ENCODE measurements at places on chromosomes 11 and 22. TPM values are rescaled to one million over a fixed set of nuclear protein-coding genes. Genes with fewer than 3 reads are reported as not detected.
A peak's percentile ranks its signal among the peaks of the same experiment; 100 is the strongest.

GRCh38 chr11:131606811-131607335 is 236.5 kb downstream of the NTM start:
- H3K36me3 ChIP-seq: no peaks in the 10 kb centered on the region
- DNase-seq: no peak
- H3K27me3 ChIP-seq: peaks cover 5% of the 10 kb centered on the region
- H3K27ac ChIP-seq: no peak overlapping the region
- no peak overlapping the region for H3K4me3 ChIP-seq

The APOL4 gene
- total RNA-seq: 5.6 TPM

GRCh38 chr11:126277780-126278179 is 5.1 kb upstream of the TIRAP start:
- H3K27ac ChIP-seq: no peak overlapping the region
- H3K4me3 ChIP-seq: no peak overlapping the region
- no peak for DNase-seq
- peaks cover 11% of the 10 kb centered on the region for H3K4me1 ChIP-seq
- no peaks in the 10 kb centered on the region for H3K27me3 ChIP-seq

The RASD2 gene
- total RNA-seq: 0.93 TPM

The RAG2 gene
- not detected for total RNA-seq

- H3K27ac ChIP-seq: no peak overlapping the region
- no peaks in the 10 kb centered on the region for H3K36me3 ChIP-seq
- H3K4me1 ChIP-seq: peaks cover 2% of the 10 kb centered on the region
- H3K4me3 ChIP-seq: no peak overlapping the region
These were observed 20.1 kb upstream of the PANX2 start for GRCh38 chr22:50150161-50151129.

GRCh38 chr11:2739531-2740274 is 39.9 kb upstream of the KCNQ1OT1 start:
- no peak overlapping the region for H3K4me3 ChIP-seq
- no peak overlapping the region for H3K27ac ChIP-seq
- H3K36me3 ChIP-seq: no peaks in the 10 kb centered on the region
- no peak for DNase-seq

The AMBRA1 gene
- 39.8 TPM for total RNA-seq

The OR52A1 gene
- total RNA-seq: not detected

DNA sequence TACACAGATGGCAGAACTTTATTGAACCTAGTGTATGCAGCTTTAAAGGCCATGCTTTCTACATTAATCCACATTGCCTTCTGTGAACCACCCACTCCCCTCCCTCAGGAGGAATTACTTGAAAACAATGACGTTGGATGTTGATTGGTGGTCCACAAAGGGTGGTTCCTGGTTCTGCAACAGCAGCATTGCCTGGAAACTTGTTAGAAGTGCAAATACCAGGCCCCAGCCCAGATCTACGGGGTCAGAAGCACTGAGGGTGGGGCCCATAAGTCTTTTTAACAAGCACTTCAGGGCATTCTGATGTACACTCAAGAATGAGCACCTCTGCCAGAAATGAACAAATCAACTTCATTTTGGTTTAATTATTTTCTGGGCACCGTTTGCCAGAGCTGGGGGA is 91.0 kb downstream of the ISX start:
- DNase-seq: no peak
- H3K27ac ChIP-seq: no peak overlapping the region
- H3K4me3 ChIP-seq: no peak overlapping the region
- H3K27me3 ChIP-seq: peaks cover 59% of the 10 kb centered on the region
- H3K4me1 ChIP-seq: no peaks in the 10 kb centered on the region
- H3K36me3 ChIP-seq: no peaks in the 10 kb centered on the region

The PIH1D2 gene
- total RNA-seq: 2.2 TPM

The C22orf42 gene
- total RNA-seq: not detected

The SLC1A2 gene
- total RNA-seq: 1.0 TPM

DNA sequence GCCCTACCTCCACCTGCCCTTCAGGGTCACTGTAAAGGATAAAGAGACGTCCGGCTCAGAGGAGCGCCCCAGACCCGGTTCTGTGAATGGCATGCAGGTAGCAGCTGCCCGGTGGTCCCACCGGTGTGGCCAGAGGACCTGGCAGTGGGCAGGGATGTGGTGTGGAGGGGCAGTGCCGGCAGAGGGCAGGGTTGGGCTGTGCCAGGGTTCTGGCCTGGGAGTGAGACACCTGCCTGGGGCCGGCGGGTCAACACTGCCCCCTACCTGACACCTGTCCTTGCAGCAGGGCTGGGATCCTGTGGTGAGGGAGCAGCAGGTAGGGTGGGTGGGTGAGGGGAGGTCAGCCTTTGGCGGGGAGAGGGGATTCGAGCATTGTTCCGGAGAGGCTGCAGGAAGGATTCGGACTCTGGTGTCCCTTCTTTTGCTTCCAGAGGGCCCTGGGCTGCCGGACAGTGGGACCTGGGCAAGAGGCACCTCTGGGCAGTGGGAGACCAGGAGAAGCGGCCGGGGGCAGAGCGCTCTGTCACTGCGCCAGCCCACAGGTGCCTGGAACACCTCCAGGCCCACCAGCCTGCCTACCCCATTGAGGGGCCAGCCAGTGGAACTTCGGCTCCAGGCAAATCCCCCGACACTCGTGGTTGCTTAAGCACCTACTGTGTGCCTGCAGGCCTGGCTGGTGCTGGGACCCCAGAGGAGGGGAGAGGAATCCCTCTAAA is 1.6 kb upstream of the PHLDA2 start:
- peak overlapping the region; percentile 68 for H3K4me3 ChIP-seq
- peak overlapping the region; percentile 72 for H3K27ac ChIP-seq
- peak; percentile 81 for DNase-seq

DNA sequence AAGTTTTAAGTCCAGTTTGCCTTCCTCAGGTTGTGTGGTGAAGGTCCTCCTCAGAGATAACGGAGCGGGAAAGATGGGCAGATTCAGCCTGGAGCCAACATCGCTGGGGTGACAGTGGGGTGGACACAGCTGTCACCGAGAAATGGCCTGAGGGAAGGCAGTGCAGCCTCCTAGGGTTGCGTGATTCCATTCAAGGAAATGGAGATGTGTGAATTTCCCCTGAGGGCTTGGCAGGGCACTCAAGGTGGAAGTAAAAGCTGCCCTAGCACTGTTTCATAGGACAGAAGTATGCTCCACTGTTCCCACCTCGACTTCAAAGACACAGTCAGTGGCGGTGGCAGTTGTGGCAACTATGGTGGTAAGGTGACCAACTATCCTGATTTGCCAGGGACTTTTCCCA is 15.4 kb upstream of the CAT start:
- H3K27me3 ChIP-seq: no peaks in the 10 kb centered on the region
- no peaks in the 10 kb centered on the region for H3K36me3 ChIP-seq
- H3K4me3 ChIP-seq: no peak overlapping the region
- H3K4me1 ChIP-seq: peaks cover 8% of the 10 kb centered on the region
- no peak for DNase-seq

The EEF1G gene
- total RNA-seq: 2,291 TPM

- peaks cover 15% of the 10 kb centered on the region for H3K4me1 ChIP-seq
- no peak overlapping the region for H3K4me3 ChIP-seq
- no peaks in the 10 kb centered on the region for H3K36me3 ChIP-seq
- H3K27me3 ChIP-seq: peaks cover 2% of the 10 kb centered on the region
These were observed 347.9 kb upstream of the NCAM1 start for GRCh38 chr11:112613051-112613972.

The NECTIN1 gene
- total RNA-seq: 112 TPM

The JAML gene
- not detected for total RNA-seq

- no peaks in the 10 kb centered on the region for H3K27me3 ChIP-seq
- H3K36me3 ChIP-seq: peaks cover 7% of the 10 kb centered on the region
- DNase-seq: no peak
These were observed 50.3 kb downstream of the TBC1D22A start for GRCh38 chr22:46812788-46813187.

GRCh38 chr11:121483805-121484480 is 31.2 kb upstream of the SORL1-AS1 start:
- no peak overlapping the region for H3K4me3 ChIP-seq
- no peaks in the 10 kb centered on the region for H3K4me1 ChIP-seq
- H3K36me3 ChIP-seq: no peaks in the 10 kb centered on the region
- no peaks in the 10 kb centered on the region for H3K27me3 ChIP-seq
- no peak overlapping the region for H3K27ac ChIP-seq

- no peaks in the 10 kb centered on the region for H3K27me3 ChIP-seq
- H3K4me1 ChIP-seq: no peaks in the 10 kb centered on the region
- H3K36me3 ChIP-seq: peaks cover 30% of the 10 kb centered on the region
These were observed 31.3 kb downstream of the CEP57 start for GRCh38 chr11:95821640-95822039.

The PANX3 gene
- total RNA-seq: not detected

DNA sequence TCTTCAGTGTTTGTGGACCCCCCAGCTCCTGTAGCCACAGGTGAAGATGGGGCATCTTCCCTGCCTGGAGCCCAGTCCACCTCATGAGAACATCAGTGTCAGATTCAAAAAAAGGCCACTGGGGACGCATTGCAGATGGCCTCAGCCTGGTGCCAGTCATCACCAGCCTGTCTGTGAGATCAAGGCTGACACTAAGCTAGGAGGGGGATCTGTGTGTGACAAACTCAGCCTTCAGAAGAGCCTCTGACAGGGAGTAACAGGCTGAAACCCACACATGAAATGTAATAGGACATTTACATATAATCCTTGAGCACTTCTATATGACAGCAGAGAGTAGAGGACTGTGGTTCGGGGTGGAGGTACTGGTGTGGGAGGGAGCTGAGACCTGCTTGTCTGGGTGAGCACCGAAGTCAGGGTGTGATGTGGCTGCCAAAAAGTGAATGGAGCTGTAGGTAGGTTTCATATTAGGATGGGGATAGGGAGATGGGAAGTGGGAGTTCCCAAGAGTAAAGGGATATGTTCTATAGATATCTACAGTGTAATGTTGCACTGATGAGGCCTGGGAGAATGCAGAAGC is 20.5 kb upstream of the CCDC134 start:
- H3K4me1 ChIP-seq: peaks cover 7% of the 10 kb centered on the region
- H3K27ac ChIP-seq: no peak overlapping the region
- H3K4me3 ChIP-seq: no peak overlapping the region
- H3K36me3 ChIP-seq: no peaks in the 10 kb centered on the region
- DNase-seq: no peak

- no peak overlapping the region for H3K27ac ChIP-seq
- peaks cover 61% of the 10 kb centered on the region for H3K36me3 ChIP-seq
- peaks cover 10% of the 10 kb centered on the region for H3K4me1 ChIP-seq
- no peak overlapping the region for H3K4me3 ChIP-seq
- no peaks in the 10 kb centered on the region for H3K27me3 ChIP-seq
These were observed 20.5 kb upstream of the APOA1 start for GRCh38 chr11:116857936-116858335.

The SHANK3 gene
- 5.5 TPM for total RNA-seq

The CELSR1 gene
- total RNA-seq: 102 TPM

GRCh38 chr11:131888230-131888855 is 517.9 kb downstream of the NTM start:
- DNase-seq: no peak
- no peak overlapping the region for H3K27ac ChIP-seq
- H3K4me3 ChIP-seq: no peak overlapping the region
- H3K27me3 ChIP-seq: peaks cover 7% of the 10 kb centered on the region
- H3K4me1 ChIP-seq: no peaks in the 10 kb centered on the region
- H3K36me3 ChIP-seq: no peaks in the 10 kb centered on the region

The SCGB1C1 gene
- total RNA-seq: not detected

DNA sequence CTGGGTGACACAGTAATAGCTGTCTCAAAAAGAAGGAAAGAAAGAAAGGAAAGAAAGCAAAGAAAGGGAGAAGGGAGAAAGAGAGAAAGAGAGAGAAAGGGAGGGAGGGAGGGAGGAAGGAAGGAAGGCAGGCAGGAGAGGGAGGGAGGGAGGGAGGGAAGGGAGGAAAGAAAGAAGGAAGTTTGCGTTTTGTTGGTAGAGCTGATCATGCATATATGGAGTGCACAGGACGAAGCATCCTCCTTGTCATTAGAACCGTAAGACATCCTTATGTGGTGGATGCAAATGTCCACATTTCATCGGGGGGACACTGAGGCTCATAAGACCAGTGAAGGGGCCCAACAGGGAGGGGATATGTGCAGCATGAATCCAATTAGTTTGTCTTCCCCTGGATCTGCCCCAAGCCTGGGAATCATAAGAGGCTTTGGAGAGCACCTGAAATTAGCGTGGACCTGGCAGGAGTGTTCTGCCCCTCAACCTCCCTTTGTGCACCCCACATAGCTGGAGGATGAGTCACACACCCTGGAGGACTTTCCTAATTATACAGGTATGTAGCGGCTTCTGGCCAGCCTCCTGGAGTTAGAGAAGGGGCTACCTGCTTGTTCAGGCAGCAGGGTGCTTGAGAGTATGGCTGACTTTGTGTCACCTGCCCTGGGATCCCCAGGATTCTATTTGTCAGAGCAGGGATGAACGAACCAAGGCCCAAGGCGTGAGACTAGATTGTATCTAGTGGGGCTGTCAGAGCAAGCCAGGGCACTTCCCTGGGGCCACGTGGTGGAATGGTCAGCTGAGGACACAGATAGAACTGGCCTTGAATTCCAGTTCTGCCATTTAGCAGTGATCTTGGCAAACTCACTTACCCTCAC is 119.7 kb upstream of the CD82 start:
- H3K27ac ChIP-seq: no peak overlapping the region
- peaks cover 3% of the 10 kb centered on the region for H3K4me1 ChIP-seq
- H3K36me3 ChIP-seq: no peaks in the 10 kb centered on the region
- DNase-seq: peak; percentile 20
- H3K4me3 ChIP-seq: no peak overlapping the region

Data from suprapubic skin (tissue), 4 donors.